ENCODE measurements at places on chromosomes 1 and 21.

GRCh38 chr1:19819701-19820100, 4.6 kb upstream of the RNF186 start:
- no peak for DNase-seq

GRCh38 chr1:97084546-97084945, 363.0 kb downstream of the PTBP2 start:
- no peak for DNase-seq

DNA sequence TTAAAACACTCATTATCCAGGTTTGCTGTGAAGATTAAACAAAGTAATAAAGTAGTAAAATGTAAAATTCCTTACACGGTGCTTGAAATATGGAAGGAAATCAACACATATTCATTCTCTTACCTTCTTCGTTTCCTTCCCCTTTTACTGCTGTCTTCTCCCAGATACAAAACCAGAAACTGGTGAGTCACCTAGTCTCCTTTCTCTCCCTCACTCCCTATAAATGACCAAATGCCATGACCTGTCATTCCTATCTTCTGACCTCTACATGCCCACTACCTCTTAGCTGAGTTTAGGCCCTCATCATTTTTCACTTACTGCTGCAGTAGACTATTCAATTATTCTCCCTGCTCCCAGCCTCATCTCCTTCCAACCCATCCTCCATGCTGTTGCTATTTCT, 4.3 kb upstream of the NR1I3 start:
- no peak for DNase-seq

GRCh38 chr21:15065392-15066122, 757 bp upstream of the NRIP1 start:
- DNase-seq: peak; percentile 61

DNA sequence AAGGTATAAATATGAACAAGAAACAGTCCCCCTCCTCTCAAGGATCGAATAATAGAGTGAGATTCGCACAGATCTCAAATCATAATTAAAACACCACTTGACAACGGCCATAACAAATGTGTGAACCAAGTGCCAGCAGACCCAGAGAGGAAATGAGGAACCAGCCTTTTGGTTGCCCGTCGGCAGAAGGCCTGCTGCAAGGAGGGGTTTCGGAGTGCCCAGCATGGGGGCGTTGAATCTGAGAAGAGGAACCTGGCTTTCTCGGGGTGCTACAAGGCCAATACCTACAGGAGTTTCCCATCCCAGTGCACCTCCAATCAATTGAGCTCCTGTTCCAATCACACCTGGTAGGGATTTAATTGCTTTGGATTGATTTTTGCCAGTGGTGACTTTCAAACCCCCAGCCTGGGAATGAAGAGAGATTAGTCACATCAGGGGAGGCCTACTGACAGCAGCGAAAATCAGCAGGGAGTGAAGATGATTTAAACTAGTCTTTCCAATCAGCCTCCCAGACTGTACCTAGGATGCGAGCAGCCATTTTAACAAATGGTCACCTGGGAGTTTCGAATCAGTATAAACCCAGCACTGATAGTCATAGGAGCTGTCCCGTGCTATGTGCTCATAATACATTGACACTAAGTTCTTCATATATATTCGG, 263.8 kb downstream of the KAZN start:
- DNase-seq: no peak

GRCh38 chr1:10714337-10715114, 81.9 kb downstream of the CASZ1 start:
- no peak for DNase-seq

Data from HT-29 (cell line).